ENCODE measurements at places on chromosomes 2 and 18. TPM values are rescaled to one million over a fixed set of nuclear protein-coding genes. Genes with fewer than 3 reads are reported as not detected.

DNA sequence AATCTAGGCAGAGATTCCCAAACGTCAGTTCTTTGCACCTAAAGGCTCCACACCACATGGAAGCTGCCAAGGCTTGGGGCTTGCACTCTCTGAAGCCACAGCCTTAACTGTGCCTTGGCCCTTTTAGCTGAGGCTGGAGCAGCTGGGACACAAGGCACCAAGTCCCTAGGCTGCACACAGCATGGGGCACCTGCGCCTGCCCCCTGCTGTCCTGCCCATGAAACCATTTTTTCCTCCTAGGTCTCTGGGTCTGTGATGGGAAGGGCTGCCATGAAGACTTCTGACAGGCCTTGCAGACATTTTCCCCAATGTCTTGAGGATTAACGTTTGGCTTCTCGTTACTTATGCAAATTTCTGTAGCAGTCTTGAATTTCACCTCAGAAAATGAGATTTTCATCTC lies 241.5 kb downstream of the OSR1 start:
- DNase-seq = no peak

DNA sequence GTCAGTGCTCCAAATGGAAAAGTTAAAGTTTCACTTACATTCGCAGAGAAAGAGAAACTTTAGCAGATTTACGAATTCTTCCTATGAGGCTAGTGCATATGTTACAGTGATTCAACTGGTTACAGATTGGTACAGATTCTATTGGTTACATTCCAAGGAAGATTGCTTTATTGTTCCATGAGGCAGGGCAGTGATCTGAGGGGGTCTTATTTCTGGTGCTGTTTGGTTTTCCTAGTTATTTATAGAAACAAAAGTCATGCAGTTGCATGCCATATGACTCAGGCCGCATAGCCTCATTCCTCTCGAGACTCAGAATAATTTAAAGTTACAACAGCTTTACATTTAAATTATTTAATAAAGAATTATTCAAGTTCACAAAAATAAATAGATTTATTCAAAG lies 385.4 kb upstream of the SYT4 start:
- DNase-seq = peak; percentile 58

GRCh38 chr2:26535663-26536275 lies 57.8 kb upstream of the OTOF start:
- DNase-seq = no peak

GRCh38 chr2:10971888-10972260 lies 60.1 kb downstream of the KCNF1 start:
- DNase-seq = no peak

The RMC1 gene
- 205 TPM for total RNA-seq

- peak; percentile 5 for DNase-seq
Measured at GRCh38 chr18:47815486-47816270, 114.8 kb downstream of the SMAD2 start.

The SERPINB7 gene
- 31.1 TPM for total RNA-seq

GRCh38 chr2:29607038-29607420 lies 314.4 kb downstream of the ALK start:
- DNase-seq = no peak

The ACTG2 gene
- 896 TPM for total RNA-seq

The TUBA4B gene
- 0.72 TPM for total RNA-seq

The DNAJC5G gene
- not detected for total RNA-seq

The NGEF gene
- total RNA-seq = 1.2 TPM

GRCh38 chr18:57135699-57136098 lies 11.2 kb upstream of the BOD1L2 start:
- DNase-seq = no peak

DNA sequence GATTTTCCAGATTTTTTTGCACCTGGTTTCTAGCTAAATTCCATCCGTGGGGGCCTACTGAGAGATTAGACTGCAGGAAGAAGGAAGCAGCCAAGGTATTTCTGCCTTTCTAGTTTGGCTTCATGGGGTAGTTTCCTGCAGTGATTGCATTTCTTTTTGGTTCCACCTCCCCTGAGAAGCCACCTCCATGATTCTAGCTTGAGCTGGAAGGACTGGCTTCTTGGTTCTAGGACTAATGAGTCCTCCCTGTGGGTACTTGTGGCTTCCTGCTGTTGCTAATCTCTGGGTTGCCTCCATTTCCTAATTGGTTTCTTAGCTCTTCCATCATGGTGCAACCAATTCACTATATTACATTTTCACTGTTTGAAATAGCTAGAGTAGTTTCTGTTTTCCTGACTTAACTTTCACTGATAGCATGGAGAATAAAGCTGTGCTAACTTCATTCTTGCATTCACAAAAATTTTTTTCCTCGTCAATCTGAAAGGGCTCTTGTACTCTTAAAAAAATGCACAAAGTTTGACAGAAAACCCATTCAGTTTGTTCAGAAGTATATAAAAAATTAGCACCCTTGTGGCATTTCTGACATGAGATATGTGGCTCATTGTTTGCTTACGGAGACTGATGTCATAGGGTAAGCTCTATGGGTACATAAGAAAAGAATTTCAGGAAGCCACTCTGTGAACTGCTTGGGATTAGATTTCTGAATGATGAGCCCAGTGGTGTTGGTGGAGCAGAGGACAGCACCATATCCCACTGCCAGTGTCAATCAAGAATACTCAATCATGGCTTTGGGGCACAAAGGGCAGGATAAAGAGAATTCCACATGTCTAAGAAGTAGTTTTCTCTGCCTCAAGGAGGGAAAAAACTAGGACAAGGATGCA lies 242.8 kb upstream of the RBMS1 start:
- DNase-seq = no peak

DNA sequence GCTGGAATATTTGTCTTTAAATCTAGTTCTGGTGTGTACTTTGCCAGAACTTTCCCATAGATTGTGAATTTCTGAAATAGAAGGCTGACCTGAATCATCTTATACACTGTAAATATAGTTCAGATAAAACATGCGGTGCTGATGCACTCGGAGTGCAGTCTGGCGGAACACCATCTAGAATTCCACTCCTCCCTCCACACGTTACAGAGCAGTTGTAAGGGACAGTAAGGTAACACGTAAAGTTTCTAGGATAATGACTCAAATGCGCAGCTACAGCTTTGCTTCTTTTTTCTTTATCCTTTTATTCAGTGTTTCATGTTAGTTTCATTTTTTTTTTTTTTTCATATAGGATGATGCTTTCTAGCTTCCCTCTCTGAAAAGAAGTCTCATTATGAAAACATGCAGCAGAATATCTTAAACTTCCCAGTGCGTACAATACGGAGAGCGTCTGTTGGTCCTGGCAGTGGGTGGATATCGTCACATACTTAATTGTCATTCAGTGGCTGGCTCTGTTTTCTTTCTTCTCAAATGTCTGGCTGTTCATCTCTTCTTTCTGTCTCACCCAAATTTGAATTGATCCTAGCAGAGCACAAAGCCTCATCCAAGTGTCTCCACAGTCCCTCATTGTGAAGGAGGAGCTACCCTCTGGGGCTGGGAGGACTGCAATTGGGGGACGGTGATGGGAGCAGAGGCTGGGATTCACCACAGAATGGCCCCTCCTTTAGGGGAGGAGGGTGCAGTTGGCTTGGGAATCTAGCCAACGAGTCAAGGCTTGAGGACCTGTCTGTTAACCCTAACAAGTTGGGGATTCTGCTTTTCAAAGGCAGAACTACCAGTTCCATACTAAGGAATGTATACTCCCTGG lies 138.8 kb downstream of the MYT1L start:
- peak; percentile 72 for DNase-seq

DNA sequence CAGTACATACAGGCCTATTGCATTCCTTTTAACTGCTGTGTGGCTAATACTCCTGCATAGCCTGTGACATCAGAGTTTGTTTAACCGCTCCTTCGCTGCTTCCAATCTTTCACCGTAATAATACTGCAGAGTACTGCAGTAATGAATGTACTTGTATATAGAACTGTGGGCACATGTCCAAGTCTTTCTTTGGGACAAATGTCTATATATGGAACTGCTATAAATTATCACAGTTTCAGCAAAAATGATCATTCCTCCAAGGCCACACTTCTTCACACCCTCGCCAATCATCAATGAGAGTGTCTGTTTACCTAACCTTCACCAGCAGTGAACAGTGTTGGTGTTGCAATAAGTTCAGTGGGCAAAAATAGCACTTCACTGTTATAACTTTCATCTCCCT lies 230.4 kb downstream of the SP3 start:
- no peak for DNase-seq

DNA sequence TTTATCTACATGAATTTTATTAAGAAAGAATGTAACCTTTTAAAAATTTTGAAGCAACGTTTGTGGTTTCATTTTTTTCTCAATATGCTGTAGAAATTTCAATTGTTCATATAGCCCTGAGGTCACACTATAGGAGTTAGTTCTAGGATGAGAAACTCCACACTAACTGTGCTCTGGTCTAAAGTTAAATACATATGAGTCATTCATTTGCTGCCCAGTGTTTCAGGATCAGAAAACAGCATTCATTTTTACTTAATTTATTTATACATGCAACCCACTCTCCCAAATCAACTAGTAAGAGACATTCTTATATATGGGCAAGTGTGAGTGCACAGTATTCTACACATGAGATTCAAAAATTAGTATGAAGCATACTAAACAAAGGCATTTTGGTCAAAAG lies 137.9 kb downstream of the DOCK10 start:
- no peak for DNase-seq

- DNase-seq = peak; percentile 63
Measured at GRCh38 chr18:48230467-48231113, 178.6 kb downstream of the ZBTB7C start.

The POTEJ gene
- 0.24 TPM for total RNA-seq

GRCh38 chr18:66558773-66559172 lies 45.1 kb downstream of the CDH19 start:
- DNase-seq = no peak

The CNGA3 gene
- 1.2 TPM for total RNA-seq

GRCh38 chr18:489244-490023 lies 11.1 kb downstream of the COLEC12 start:
- DNase-seq = no peak

DNA sequence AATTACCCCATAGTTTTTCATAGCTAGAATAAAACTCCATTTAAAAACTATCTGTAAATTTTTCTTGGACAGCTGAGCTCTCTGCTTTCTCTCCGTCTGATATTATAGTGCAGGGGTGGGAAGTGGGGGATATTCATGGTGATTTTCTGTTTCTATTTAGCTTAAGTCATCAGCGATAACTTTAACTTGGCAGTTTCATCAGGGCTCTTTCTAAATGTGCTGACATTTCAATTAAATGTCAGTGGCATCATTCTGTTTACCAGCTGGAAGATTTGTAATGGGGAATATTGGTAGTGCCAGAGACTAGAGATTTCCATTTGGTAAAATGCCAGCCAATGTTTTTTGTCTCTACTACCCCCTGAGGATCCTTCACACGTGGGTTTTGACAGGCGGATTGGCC lies 53.5 kb upstream of the CAPN13 start:
- no peak for DNase-seq

GRCh38 chr2:234458466-234458865 lies 38.4 kb downstream of the ARL4C start:
- no peak for DNase-seq

- DNase-seq = no peak
Measured at GRCh38 chr2:173511942-173512341, 157.3 kb downstream of the CDCA7 start.

DNA sequence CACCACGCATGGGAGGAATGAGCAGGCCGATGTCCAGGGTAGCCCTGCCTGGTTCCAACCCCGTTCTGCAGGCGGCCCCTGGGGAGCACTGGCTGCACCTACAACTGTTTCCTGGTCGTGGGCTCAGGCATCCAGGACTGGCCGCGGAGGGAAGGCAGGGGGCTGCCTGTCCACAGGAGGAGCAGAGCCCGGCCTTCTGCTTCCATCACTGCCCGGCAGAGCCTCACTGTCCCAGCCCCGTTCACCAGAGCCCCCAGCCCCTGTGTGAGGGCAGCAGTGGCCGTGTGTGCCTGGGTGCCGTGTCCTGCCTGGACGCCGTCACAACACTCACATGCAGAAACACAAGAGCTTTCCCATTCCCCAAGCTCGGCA lies 56.2 kb downstream of the KCNG2 start:
- DNase-seq = no peak

DNA sequence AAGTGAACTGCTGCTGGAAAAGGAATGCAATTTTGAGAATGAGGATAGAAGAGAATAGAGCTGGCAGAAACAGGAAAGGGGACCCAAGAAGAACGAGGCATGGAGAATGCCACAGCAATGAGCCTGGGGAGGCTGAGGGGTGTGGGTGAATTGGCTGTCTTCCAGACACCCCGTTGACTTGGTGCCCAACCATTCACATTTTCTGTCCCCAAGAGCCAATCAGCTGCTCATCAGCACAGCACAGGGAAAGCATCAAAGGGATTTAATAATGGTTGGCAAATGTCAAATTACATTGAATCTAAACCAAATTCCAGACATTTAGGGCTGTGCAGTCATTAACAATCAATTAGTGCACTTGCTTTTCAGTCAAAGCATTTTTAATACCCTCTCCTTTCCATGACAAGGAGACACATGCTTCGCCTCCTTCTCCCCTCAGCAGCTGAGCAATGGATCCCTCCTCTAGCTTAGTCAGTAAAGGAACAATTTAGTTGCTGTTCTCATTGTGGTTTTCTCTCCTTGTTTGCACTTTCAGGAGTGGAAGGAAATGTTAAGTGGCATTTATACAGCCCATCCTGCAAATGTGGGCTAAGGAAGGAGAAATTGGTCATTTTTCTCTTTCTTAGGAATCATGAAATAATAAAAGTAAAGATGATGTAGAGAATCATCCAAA lies 98.8 kb downstream of the KLF7 start:
- no peak for DNase-seq

- DNase-seq = no peak
Measured at GRCh38 chr2:64669288-64669687, 15.6 kb upstream of the SERTAD2 start.

DNA sequence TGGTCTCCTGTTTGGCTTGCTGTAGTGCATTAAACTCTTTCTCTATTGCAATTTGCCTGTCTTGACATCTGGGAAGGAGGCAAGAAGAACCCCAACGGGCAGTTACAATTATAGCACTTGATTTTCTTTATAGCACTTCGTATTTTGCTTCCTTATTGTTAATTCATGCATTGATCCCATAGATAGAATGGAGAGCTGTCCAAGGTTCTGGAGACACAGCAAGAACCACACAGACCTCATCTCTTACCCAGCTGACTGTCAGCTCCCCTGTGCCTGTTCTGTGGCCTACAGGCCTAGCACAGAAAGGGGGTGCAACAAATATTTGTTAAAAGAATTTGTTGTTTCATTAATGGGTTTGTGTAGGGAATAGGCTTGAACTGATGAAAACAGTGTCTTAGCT lies 194.3 kb downstream of the GALNT1 start:
- no peak for DNase-seq

- no peak for DNase-seq
Measured at GRCh38 chr18:48552130-48552529, 13.3 kb downstream of the CTIF start.

- DNase-seq = peak; percentile 64
Measured at GRCh38 chr2:23384551-23385343, at the start of gene KLHL29. Gene KLHL29, plus strand, starts transcription at chr2:23385179. Its CDS starts 177,018 bp downstream, at chr2:23562197.

DNA sequence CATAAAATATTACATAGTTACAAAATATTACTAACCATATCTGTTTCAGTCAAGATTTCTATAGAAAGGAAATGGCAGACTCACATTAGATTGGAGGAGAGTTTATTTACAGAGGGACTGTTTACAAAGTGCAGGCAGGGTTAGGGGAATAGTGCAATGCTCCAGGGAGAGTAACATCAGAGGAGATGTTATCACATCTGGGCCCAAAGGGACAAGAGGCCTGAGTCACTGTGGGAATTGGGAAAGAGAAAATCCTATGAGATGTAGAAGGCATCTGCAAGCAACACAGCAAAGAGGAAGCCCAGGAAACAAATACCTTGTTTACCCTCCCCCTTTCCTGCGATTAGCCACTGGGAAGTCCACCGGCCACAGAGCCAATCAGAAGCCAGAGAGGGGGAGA lies 227.3 kb upstream of the TANK start:
- DNase-seq = no peak

The M1AP gene
- 1.9 TPM for total RNA-seq

All from umbilical cord (tissue), 2 donors.